ENCODE measurements at places on chromosomes 12 and 14.
A peak's percentile ranks its signal among the peaks of the same experiment; 100 is the strongest.

DNA sequence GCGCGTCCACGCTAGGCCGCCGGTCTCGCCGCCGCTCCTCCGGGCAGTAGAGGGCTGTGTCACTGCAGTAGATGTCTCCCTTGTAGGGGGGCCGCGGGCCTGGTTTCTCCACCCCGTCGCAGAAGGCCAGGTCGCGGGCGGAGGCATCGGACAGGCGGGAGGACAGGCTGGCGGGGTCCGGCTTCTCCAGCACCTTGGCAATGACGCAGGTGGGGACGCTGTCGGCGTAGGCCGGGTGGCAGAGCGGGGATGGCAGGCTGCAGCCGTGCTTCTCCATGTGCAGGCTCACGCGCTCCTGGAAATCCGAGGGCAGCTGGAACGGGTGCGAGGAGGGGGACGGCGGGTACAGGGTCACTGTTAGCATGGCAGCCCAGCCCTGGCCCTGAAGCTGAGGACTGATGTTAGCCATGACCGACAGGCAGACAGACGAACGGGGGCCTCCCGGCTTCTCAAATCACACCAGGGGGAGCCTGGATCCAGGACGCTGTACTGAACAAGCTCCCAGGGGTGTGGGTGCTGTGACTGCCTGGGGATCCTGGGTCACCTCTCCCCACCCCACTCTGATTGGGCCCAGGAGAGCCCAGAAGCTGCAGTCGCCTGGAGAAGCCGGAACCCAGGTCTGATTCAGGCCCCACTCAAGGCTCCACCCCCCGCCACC lies 48.1 kb downstream of the BEGAIN start:
- DNase-seq, result no peak

DNA sequence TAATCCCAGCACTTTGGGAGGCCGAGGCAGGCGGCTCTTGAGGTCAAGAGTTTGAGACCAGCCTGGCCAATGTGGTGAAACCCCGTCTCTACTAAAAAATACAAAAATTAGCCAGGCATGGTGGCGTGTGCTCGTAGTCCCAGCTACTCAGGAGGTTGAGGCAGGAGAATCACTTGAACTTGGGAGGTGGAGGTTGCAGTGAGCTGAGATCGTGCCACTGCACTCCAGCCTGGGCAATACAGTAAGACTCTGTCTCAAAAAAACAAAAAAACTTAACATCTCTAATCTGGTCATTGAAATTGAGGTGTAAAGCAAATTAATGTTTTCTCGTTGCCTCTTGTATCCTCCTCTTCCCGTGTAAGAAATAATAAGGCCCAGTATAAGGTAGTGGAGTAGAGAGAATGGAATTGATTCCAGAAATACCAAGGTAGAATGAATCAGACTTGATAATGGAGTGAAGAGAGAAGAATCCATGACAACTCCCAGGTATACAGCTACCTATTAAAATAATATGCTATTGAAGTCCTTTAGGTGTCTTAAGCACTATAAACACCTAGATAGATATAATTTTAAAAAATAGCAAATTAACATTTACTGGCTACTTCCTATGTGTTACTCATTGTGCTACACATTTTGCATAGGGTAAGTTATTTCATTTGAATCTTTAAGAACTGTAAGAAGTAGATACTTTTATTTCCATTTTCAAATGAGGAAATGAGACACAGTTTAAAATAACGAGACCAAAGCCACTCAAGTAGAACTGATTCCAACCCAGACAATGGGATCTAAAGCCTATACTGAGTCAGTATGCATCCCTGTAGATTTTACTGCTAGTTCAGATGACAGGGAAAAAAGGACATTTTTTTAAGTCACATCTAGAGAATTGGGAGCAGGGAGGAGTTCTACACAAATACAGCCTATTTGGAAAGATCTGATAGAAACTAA lies 23.2 kb downstream of the RAP1B start:
- peak; percentile 25 for DNase-seq

- DNase-seq, result no peak
These were observed 185.1 kb upstream of the C14orf180 start for GRCh38 chr14:104394409-104394851.

DNA sequence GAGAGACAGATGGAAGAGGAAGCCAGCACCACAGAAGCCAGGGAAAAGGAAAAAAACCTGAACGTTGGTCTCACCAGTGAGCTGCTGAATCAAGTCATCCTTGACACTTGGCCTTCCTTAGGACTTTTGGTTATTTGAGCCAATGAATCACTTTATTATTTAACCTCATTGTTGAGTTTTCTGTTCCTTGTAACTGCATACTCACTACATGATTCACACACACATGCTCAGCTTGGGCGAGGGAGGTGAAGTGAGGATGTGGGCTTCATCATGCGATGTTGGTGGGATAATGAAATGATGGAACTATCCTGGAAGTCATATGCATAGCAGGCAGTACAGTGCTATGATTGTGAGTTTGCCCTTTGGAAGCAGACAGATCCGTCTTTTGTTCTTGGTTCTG lies 40.6 kb upstream of the RPH3A start:
- no peak for DNase-seq

DNA sequence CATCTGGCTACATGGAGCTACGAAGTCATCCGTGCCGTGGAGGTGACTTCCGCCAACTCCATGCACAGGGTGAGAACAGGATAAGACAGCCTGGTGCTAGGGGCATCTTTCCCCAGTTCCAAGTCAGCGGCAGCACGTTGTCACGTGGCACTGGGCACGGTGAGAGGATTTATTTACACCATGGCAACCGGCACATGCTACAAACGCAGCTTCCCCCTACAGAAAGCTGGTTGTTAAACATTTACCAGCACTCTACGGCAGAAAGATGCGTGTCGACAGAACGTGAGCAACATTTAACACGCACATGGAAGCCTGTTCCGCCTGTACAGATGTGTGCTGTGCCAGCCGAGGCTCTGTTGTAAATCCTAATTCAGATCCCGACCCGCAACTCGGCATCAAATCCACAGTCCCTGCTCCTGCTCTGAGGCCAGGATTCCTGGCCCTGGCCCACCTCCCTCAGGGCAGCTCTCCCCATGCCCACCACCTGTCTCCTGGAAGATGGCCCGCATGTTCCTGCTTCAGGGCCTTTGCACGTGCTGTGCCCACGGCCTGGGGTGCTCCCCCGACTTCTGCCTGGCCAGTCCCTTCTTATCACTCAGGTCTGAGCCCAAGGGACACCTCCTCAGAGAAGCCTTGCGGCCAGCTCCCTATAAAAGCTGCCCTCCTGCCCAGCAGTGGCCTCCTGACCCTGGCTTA lies 114.1 kb downstream of the RFLNA start:
- no peak for DNase-seq

GRCh38 chr12:115943310-115943629 lies 334.2 kb downstream of the MED13L start:
- DNase-seq, result no peak
